Activated T-cell treated with anti-CD3 and anti-CD28 coated beads for 4 hours (primary cell): ENCODE measurements at places on chromosomes 7 and 10.

- DNase-seq: no peak
Measured at GRCh38 chr7:99631295-99632109, 14.8 kb downstream of the ZSCAN25 start.

- no peak for DNase-seq
Measured at GRCh38 chr10:59991661-59992060, 85.3 kb upstream of the CCDC6 start.

DNA sequence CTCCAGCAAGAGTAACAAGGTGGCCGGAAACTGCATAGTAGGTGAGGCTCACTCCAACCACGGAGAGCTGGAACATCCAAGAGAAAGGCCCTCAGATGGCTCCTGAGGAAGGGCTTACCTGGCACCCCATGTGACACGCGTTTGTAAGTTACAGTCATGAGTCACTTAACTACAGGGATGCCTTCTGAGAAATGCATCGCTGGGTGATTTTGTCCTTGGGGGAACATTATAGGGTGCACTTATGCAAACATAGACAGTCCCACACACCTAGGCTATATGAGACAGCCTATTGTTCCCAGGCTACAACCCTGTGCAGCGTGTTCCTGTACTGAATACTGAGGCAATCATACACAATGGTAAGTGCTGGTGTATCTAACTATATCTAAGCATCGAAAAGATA lies 139.9 kb downstream of the PKD1L1 start:
- DNase-seq: no peak

- DNase-seq: no peak
Measured at GRCh38 chr10:97049670-97050069, 136.1 kb downstream of the SLIT1 start.

- no peak for DNase-seq
Measured at GRCh38 chr7:120320218-120320961, 47.4 kb downstream of the KCND2 start.

- DNase-seq: no peak
Measured at GRCh38 chr10:62433901-62434300, 59.7 kb downstream of the ZNF365 start.

DNA sequence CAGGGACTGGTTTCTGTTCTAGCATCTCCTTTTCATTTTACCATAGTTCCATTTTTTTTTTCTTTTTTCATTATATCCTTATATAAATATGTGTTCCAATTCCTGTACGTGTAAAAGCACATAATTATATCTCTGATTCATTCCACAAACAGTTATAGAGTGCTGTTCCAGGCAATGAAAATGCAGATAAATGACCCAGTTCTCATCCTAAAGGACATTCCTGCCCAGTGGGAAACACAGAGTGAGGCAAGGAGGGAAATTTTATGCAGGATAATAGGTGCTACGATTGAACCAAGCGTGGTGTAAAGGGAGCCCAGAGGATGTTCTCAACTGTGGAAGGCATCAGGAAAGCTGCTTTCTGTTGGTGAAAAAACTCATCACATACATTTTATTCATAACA lies 408.1 kb downstream of the GATA3 start:
- no peak for DNase-seq

GRCh38 chr7:22320416-22320815 lies 36.5 kb downstream of the RAPGEF5 start:
- DNase-seq: no peak

- no peak for DNase-seq
Measured at GRCh38 chr10:53667063-53667462, 894.5 kb upstream of the MBL2 start.

DNA sequence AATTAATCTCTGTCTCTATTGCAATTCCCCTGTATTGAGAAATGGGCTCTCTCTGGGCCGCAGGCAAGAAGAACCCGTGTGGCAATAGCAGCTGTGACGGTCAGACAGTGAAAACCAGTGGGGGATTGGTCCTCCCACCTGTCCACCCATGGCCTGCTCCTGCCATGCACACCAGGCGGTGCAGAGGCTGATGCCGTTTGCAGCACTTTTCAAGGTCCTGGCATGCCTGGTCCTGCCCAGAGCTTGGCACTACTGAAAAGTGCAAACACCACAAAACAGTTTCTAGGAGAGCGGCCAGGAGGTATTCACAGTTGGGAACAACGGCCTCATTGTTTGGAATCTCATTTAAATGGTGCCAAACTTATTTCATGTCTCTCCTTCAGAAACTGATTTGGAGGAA lies 41.5 kb downstream of the PSPH start:
- no peak for DNase-seq

DNA sequence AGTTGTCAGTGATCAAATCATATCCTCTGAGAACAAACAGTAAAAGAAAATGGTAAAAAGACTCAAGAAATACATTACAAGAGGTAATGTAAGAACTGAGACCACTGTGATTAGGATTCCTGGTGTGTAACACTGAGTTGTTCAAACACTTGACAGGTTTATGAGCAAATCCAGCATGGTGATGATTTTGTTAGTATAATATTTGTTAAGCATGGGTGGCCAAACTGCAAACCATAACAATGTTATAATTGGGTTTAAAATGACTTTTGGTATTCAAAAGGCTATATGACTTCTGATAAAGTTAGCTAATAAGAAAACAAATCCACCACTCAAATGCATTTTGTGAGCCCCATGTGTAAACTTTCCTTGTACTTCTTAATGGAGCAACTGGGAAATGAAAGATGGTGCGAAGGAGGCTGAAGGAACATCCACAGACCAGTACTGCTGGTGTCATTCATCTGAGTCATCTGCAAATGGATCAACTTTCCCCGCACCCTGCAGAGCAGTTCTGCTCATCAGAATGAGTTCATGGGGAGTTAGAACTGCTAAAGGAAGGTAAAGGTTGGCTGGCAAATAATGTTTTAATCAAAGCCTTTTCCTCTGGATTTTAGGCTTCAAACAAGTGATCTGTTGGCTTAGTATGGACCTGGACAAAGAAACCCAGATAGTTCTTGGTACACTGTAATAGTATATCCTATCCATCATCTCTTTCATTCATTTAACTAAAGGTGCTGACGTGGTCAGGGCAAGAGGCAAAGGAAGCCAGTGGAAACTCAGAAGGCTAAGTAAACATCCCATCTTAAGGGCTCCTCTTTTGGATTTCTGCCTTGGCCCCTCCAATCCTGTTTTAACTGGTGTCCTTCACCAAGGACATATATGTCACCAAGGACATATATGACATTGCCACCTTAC lies 45.0 kb downstream of the AFAP1L2 start:
- no peak for DNase-seq

- no peak for DNase-seq
Measured at GRCh38 chr10:133381036-133381435, 2.0 kb downstream of the PAOX start.

DNA sequence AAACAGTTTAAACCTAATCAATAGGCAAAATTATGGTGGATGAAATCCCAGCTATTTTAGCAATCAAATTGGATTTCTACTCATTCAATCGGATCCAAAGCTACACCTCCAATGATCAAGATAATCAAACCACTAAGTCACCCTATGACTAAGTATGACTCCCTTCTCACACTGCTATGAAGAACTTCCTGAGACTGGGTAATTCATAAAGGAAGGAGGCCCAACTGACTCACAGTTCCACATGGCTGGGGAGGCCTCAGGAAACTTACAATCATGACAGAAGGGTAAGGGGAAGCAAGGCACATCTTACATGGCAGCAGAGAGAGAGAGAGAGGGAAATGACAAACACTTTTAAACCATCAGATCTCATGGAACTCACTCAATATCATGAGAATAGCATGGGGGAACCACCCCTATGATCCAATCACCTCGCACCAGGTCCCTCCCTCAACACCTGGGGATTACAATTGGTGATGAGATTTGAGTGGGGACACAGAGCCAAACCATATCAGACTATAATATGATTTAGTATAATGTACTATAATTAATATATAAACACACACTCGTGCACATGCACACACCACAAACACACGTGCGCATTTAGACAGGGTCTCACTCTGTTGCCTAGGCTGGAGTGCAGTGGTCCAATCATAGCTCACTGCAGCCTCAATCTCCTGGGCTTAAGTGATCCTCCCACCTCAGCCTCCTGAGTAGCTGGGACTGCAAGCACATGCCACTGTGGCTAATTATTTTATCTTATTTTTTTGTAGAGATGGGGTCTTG lies 213.6 kb upstream of the FOXK1 start:
- DNase-seq: no peak

- no peak for DNase-seq
Measured at GRCh38 chr10:35043796-35044344, 46.3 kb downstream of the CUL2 start.

- DNase-seq: no peak
Measured at GRCh38 chr7:14073988-14074387, 84.5 kb upstream of the ETV1 start.

- DNase-seq: no peak
Measured at GRCh38 chr10:122500194-122500593, 38.8 kb downstream of the HTRA1 start.

- no peak for DNase-seq
Measured at GRCh38 chr10:107443813-107444212, 279.3 kb upstream of the SORCS1 start.

GRCh38 chr10:14562218-14563075 lies 212.2 kb downstream of the FAM107B start:
- DNase-seq: no peak

GRCh38 chr10:129768437-129769355 lies 195.4 kb downstream of the EBF3 start:
- DNase-seq: no peak

- DNase-seq: no peak
Measured at GRCh38 chr10:71985542-71986250, 21.5 kb downstream of the CHST3 start.

- no peak for DNase-seq
Measured at GRCh38 chr7:21198921-21199320, 229.0 kb upstream of the SP4 start.

GRCh38 chr7:139737221-139738100 lies 40.3 kb downstream of the HIPK2 start:
- no peak for DNase-seq

DNA sequence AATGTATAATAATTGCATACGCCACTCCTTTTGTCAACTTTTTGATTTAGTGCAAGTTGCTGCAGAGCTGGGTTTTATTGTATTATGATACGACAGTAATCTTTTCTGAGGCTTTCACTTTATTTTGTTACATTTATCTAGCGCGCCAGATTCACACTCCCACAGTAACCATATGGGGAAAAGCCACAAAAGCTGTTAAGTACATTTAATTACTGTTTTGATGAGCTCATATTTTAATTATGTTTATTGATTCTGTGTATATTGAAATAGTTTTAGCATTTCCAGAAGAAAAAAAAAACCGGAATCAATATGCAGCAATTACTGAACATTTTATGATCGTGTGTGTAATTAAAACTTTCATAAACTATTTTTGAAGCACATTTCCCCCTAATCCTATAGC lies 118.5 kb downstream of the RAB11FIP2 start:
- DNase-seq: no peak

- DNase-seq: no peak
Measured at GRCh38 chr7:31432836-31433340, 81.0 kb upstream of the ITPRID1 start.

DNA sequence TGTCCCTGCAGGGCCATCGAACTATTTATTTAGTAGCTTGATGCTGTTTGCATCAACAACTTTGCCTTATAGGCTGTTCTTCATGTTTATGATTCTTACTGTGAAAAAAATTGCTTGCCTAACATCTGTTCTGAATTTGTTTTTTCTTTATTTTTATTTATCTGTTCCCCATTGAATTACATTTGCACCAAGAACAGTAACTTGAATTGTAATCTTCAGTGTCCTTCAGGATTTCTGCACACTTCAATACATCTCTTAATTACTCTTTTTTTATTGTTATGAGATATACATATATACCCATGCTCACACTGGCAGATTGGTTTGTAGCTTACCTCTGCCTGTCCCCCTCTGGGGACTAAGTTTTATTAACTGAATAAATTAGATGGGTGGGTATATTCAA lies 64.4 kb downstream of the TBXAS1 start:
- no peak for DNase-seq

GRCh38 chr7:123635551-123636359 lies 19.9 kb upstream of the LMOD2 start:
- DNase-seq: no peak

DNA sequence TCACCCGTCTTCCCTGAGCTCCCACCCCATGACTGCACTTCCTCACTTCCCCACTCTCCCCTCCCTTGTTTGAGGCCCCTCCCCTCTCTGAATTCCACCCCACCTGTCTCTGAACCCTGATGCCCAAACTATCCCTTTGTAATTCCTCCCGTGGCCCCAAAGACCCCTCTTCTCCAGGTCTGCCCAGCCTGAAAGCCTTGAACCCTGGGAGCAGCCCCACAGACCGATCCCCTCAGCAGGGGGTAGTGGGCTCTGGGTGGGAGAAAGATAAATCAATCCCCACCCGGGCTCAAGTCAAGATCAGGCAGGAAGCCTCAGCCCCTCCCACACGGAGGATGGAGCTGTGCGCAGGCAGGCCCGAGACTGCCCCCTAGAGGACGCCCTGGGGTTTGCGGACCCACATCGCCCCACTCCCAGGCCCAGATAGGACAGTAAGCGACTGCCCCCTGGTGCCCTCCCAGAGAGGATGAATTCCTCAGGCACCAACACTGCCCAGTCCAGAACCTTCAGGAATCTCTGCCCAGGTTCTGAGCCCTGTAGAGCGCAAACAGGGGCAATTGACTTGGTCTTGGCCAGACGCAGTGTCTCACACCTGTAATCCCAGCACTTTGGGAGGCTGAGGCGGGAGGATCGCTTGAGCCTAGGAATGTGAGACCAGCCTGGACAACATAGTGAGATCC lies 11.7 kb downstream of the HSPB1 start:
- peak; percentile 95 for DNase-seq
